ENCODE measurements at places on chromosomes 12 and 14.
A peak's percentile ranks its signal among the peaks of the same experiment; 100 is the strongest.

DNA sequence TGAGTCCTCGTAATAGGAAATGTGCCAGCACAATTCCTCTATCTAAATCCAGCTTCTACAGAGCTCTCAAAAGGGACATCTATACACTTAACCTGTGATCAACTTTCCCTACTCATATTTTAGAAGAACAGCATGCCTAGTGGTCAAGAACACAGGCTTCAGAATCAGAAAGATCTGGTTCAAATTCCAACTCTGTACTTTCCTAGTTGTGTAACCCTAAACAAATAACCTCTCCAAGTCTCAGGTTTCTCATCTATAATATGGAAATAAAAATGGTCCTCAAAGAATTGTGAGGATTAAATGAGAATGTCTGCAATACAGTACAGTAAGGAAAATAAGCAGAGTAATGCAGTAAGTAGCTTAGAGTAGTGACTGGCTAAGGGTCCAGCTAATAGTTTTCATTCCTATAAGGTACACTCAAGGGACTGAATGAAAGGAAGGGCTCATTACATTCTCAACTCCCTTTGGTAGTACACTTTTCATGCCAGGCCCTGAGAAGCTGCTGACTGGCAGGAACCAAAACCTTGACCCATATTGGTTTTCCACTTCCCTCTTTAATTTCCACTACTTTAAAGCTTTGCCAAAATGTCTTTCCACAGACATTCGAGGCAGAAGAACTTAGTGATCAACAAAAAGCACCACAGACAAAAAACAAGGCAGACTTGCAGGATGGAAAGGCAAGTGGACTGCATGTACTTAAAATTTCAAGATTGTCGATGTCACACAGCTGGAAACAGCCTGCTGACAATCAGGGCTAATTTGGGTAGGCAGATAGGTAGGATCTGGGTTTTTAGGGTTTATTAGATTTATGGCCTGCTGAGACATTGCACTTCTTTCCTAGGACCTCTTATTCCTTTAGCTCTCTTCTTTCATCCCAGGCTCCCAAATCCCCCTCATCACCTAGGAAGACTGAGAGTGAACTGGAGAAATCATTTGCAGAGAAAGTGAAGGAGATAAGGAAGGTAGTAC lies 4.3 kb downstream of the CCDC196 start:
- DNase-seq, result no peak

- DNase-seq, result no peak
These were observed 36.3 kb downstream of the STON2 start for GRCh38 chr14:81363746-81364378.

DNA sequence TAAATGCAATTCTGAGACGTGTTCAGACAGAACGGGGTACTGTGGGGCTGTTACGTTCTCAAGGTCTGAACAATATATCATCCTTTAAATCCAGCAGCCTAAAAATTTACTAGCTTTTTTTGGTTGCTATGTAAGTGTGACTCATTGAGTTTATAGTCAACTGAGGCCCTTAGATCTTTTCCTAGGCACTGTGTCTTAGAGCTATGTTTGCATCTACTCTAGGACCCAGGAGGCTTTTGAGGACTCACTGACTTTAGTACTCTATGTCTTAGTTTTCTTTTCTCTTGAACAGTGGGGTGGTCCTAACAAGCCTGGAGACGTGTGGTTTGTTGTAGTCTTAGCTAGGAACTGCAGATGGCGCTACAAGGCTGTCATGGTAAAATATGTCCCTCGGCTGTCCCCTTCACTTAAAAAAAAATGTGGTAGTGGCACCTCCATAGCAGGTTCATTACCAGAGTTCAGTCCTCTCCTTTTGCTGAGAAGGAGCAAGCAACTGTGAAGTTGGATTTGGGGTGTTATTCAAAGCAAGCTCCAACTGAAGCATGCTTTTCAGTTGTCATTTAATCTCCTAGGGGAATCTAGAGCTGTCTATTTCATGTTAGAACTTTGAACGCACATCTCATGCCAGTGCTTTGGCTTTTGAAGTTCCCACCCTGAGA lies 8.7 kb upstream of the SPATS2 start:
- peak; percentile 41 for DNase-seq

GRCh38 chr14:74506411-74506851 lies 12.9 kb downstream of the ISCA2 start:
- no peak for DNase-seq

DNA sequence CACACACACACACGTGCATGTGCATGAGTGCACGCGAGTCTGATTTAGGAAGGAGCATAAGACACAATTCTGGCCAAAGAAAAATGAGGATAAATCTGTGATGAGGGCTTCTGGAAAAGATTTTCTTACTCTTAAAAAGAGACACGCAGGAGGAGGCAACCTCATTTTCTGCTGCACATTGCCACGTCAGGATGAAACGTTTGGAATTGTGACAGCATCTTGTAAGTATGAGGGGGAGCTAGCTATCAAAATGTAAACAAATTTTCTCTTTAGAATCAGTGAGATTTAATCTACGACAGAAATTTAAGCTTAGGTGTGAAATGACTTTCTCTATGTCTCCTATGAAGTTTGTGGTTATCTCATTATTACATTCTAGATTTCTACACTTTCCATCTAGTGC lies 31.1 kb upstream of the NUBPL start:
- no peak for DNase-seq

- DNase-seq, result no peak
These were observed 159.1 kb upstream of the CCDC198 start for GRCh38 chr14:57652769-57653168.

- peak; percentile 83 for DNase-seq
These were observed 83.2 kb upstream of the HMGA2 start for GRCh38 chr12:65740873-65741600.

DNA sequence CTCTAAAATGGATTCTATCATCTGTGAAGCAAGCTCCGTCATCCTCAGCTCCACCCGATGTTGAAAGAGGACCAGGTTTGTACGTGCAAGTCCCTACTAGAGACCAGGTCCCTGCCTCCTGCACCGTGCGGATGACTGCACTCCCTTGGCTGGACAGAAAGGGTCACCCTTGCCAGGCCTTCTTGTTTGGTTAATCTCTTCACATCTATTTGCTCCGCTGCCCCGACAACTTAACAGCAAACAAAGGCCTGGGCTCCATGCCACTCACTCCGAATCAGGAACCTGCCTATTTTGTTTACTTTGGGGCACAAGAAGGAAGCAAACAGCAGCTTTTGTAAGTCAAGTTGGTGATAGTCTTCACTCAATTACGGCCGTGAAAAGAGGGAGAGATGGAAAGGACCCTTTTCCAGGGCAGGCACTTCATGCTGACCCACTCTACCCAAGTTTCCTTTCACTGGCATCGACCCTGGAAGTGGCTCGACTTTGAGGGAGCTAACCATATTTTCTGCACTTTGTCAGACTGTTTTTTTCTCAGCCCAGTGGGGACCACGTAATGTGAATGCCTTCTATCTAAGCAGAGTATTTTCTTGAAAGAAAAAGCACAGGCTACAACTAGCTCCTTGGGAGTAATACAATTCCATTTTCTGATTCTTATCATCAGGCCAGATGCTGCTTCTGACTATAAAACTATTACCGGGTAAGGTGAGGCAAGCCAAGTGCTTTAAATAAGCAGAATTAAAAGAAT lies 202.6 kb downstream of the FOXN3 start:
- no peak for DNase-seq

GRCh38 chr12:118617611-118618450 lies 241.5 kb downstream of the SUDS3 start:
- DNase-seq, result no peak
